ENCODE measurements at places on chromosomes 7 and 10. TPM values are rescaled to one million over a fixed set of nuclear protein-coding genes. Genes with fewer than 3 reads are reported as not detected.
A peak's percentile ranks its signal among the peaks of the same experiment; 100 is the strongest.

AGAP5 gene
- total RNA-seq, result 10.3 TPM

DNA sequence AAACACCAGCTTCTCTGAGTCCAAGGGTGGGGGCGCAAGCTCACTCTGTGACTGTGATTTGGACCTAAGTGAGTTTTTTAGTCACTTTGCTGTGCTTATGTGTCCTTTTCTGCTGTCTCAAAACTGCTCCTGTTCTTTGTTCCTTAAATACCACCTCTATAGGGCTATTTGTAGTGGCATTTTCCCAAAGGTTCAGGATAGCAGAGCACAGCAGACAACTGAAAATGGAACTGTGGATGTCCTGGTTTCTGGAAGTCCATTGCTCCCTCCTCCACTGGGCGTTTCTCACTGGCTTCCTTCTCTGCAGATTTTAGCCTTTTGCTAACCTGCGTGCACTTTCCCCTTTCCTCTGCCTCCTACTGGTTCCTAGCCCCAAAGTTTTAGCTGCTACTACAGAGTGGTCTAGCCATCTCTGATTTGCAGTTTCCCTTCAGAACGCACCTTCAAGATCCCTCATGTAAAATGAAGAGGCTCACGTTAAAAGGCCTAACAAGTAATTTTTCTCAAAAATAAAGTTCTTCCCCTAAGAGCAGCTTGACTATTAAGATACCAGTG is 25.6 kb downstream of the BLVRA start:
- peaks cover 6% of the 10 kb centered on the region for H3K4me1 ChIP-seq
- no peak overlapping the region for H3K27ac ChIP-seq
- no peaks in the 10 kb centered on the region for H3K27me3 ChIP-seq
- DNase-seq, result no peak
- peaks cover 9% of the 10 kb centered on the region for H3K36me3 ChIP-seq
- H3K4me3 ChIP-seq, result no peak overlapping the region

DNA sequence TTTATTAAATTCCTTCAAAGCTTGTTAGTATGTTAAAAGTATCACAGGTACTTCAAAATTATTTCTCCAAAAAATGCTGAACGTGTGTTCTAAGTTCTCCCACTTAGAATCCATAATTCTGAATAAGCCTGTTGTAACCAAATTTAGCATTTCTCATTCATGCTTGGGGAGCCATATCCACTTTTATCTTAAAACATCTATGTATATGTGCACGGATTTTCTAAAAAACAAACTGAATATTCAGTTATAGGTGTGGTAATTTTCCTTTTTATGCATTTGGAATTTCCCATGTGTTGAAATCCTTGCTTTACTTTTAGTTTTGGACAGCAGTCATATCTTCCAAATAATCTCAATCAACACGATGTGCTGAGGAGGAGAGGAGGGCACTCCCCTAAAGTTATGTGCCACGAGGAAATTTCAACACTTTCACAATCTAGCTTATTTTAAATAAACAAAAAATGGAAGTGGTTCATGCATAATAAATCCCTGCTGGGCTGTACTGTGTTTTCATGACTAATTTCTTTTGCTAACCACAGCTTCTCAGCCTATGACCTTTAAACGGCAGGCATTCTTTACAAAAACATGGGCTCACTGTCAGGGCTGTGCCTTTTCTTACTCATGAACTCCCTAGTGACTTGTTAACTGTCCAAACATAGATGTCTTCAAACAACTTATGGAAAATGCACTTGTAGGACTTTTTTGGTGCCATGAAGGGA is 380.3 kb upstream of the SEMA3C start:
- no peak overlapping the region for H3K27ac ChIP-seq
- H3K36me3 ChIP-seq, result no peaks in the 10 kb centered on the region
- no peak overlapping the region for H3K4me3 ChIP-seq
- DNase-seq, result no peak
- peaks cover 16% of the 10 kb centered on the region for H3K4me1 ChIP-seq

DNA sequence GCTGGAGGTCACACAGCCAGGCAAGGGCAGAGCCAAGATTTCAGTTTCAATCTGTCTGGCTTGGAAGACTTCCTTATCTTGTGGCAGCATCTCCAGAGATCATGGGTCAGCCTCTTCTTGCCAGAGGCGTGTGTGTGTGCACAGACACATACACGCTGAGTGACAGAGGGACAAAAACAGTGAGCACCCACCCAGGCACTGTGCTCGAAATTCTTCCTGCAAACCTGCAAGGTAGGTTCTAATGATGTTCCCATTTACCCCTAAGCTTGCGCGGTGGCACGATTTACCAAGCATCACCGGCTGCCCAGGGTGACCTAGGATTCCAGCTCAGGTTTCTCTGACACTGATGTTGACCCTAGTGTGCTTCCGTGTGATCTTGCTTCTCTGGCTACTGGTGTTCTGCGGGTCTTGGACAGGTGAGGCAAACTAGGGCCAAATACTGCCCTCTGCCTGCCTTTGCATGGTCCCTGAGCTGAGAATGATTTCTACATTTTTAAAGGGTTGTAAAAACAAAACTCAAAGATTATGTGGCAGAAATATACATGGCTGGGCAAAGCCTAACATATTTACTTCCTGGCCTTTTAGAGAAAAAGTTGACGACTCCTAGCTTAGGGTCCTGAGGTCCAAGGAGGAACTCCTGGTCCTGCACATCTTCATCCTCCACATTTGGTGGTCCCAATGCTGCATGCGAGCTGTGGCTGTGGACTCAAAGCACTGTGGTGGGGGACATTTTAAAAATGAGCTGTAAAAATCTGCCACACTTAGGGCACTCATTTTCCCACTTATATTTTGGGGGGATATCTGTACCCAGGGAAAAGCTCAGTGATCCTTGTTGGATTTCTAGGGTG is 268.5 kb downstream of the RPS24 start:
- peak overlapping the region; percentile 84 for H3K27ac ChIP-seq
- H3K4me1 ChIP-seq, result peaks cover 20% of the 10 kb centered on the region
- H3K27me3 ChIP-seq, result no peaks in the 10 kb centered on the region
- peak overlapping the region; percentile 90 for H3K4me3 ChIP-seq

DNA sequence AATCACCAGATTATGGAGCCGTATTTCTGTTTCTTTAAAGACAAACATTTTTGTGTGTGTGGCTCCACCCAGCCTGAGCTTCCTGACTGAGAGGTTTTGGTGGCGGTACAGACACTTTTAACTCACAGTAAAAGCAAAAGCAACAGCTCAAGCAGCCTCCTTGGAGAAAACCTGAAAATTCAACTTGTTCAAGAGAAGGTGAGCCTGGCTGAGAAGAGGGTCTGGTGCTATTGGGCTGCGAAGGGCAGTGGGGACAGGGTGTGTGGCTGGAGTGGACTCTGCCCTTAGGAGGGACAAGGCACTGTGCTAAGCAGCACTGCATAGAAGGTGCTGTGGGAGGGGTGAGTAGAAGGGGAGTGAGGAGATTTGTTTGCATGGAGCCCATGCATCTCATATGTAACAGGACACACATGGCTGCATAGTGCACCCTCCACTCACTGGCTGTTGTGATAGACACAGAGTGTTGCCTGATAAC is at the start of gene GIMAP7:
Gene GIMAP7, plus strand, starts transcription at position 125 of the 475 bp plus-strand sequence. CDS start 5,103 bp downstream, outside the sequence.
- H3K27ac ChIP-seq, result no peak within 1 kb of the TSS
- no peak within 1 kb of the TSS for H3K4me3 ChIP-seq
- no peaks in the 10 kb centered on the region for H3K36me3 ChIP-seq
- DNase-seq, result no peak
- no peaks in the 10 kb centered on the region for H3K4me1 ChIP-seq

OR6B1 gene
- total RNA-seq, result not detected

DNA sequence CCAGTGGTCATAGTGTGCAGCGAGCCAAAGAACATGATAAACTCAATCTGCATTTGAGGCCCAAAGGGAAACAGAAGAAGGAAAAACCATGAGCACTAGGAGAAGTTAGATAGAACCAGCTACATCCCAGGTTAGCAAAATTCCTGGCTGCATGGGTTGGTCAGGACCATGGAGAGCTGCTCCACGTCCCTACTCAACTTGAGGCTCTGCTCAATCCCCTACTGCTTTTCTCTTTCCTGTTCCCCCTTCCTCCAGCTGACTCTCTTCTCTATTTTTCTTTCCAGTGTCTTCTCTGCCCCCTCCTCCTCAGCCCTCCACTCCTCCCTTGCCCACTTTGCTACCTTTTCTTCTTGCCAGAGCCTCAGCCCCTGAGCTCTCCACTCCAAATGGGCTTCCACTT is 21.9 kb upstream of the VSIR start:
- no peak overlapping the region for H3K27ac ChIP-seq
- H3K4me1 ChIP-seq, result no peaks in the 10 kb centered on the region
- peaks cover 9% of the 10 kb centered on the region for H3K27me3 ChIP-seq
- no peaks in the 10 kb centered on the region for H3K36me3 ChIP-seq

GRCh38 chr7:12570168-12570533 is 369 bp upstream of the SCIN start:
- H3K27me3 ChIP-seq, result peaks cover 55% of the 10 kb centered on the region
- no peak for DNase-seq
- H3K4me1 ChIP-seq, result peaks cover 7% of the 10 kb centered on the region
- peak overlapping the region; percentile 91 for H3K4me3 ChIP-seq

- H3K4me3 ChIP-seq, result peak overlapping the region; percentile 80
- H3K27ac ChIP-seq, result no peak overlapping the region
- no peaks in the 10 kb centered on the region for H3K36me3 ChIP-seq
Observed at GRCh38 chr10:133087045-133087678, 562 bp upstream of the ADGRA1 start.

GRCh38 chr10:119831656-119832055 is 41.0 kb downstream of the MCMBP start:
- DNase-seq, result no peak
- peaks cover 38% of the 10 kb centered on the region for H3K36me3 ChIP-seq
- no peak overlapping the region for H3K27ac ChIP-seq

GRCh38 chr10:101032637-101033224 is 1.7 kb downstream of the SFXN3 start:
- peaks cover 42% of the 10 kb centered on the region for H3K27me3 ChIP-seq
- peak overlapping the region; percentile 92 for H3K27ac ChIP-seq
- H3K4me3 ChIP-seq, result peak overlapping the region; percentile 83
- no peaks in the 10 kb centered on the region for H3K36me3 ChIP-seq
- H3K4me1 ChIP-seq, result peaks cover 19% of the 10 kb centered on the region

DNA sequence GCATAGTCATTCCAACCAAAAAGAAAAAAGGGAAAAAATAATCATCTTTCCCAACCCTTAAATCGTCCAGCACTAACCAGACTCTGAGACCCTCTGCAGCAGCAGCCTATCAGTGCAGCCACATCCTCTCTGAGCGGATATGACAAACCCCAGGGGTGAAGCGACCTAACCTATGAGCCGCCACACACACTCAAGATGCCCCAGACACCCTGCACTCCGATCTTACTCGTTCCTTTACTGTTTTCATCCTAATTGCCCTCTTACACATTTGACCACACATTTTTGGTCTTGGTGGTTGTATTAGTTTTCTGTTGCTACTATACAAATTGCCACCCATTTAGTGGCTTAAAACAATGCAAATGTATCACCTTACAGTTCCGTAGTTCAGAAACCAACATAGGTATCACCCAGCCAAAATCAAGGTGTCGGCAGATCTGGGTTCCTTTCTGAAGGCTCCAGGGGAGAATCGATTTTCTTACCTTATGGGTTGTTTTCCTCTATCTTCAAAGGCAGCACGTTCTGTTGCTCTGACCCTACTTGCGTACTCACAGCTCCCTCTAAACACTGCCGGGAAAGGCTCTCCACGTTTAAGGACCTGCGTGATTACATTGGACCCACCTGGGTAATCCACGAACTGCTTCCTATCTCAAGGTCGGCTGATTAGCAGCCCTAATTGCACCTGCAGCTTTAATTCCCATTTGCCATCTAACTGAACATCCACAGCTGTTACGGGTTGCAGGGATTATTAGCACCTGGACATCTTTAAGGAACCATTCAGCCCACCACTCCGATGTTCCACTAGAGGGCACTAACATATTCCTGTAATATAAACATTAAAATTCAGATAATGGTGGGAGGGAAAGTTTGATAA is 37.3 kb upstream of the PRSS1 start:
- no peaks in the 10 kb centered on the region for H3K4me1 ChIP-seq
- no peak overlapping the region for H3K4me3 ChIP-seq
- no peak overlapping the region for H3K27ac ChIP-seq

DNA sequence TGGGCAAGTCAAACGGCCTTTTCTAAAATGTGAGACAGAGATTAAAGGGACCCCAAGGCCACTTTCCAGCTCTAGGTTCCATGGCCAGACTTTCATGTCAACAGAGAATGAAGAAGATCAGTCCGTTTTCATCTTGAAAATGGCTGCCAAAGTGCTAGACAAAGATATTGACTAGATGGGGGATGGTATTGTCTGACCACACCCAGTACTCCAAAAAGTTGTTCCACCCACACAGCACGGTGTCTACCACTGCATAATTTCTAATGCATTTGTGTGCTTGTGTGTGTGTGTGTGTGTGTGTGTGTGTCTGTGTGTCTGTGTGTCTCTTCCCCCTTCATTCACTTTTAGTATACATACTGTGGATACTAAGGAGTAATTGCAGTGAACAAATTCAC is 1.3 kb downstream of the COL1A2 start:
- H3K27ac ChIP-seq, result peak overlapping the region; percentile 80
- H3K27me3 ChIP-seq, result peaks cover 18% of the 10 kb centered on the region
- peaks cover 27% of the 10 kb centered on the region for H3K4me1 ChIP-seq
- no peak for DNase-seq

- no peak overlapping the region for H3K27ac ChIP-seq
- DNase-seq, result no peak
- no peak overlapping the region for H3K4me3 ChIP-seq
- H3K4me1 ChIP-seq, result no peaks in the 10 kb centered on the region
Observed at GRCh38 chr7:15214976-15215375, 312.4 kb upstream of the DGKB start.

DNA sequence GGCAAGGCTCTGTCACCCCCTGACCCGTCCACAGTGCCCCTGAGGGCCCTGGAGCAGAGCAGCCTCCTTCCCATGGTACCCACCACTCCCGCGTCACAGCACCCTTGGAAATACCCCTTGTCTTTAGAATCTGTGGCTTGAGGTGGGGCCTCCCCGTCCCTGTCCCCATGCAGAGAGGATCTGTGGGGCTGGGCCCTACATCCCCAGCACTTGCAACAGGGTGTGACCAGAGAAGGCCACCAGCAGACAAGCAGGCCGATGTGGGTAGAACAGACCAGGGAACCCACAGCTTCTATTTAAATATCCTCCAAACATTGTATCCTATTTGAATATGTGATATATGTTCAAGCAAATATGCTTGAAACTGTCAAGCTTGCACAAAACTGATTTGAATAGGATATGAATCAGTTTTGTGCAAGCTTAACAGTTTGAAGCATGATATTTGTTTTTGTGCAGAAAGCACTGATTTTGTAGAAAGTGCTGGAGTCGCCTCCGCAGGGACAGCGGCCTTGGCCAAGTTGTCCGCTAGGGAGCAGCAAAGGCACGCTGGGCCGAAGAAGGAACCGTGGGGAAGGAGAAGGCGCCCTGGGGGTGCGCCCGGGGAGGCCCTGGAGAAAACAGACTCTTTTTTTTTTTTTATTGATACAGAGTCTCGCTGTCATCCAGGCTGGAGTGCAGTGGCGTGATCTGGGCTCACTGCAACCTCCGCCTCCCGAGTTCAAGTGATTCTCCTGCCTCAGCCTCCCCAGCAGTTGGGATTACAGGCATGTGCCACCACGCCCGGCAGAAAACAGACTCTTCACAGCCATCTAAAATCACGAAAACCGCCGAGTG is 2.2 kb downstream of the CFAP46 start:
- H3K27ac ChIP-seq, result no peak overlapping the region
- no peak for DNase-seq
- peak overlapping the region; percentile 78 for H3K4me3 ChIP-seq
- H3K36me3 ChIP-seq, result no peaks in the 10 kb centered on the region
- H3K27me3 ChIP-seq, result peaks cover 9% of the 10 kb centered on the region

- H3K4me1 ChIP-seq, result peaks cover 32% of the 10 kb centered on the region
- H3K27me3 ChIP-seq, result no peaks in the 10 kb centered on the region
- DNase-seq, result no peak
- no peak overlapping the region for H3K4me3 ChIP-seq
Observed at GRCh38 chr10:126977216-126977615, 72.0 kb downstream of the DOCK1 start.

CRYGN gene
- 1.3 TPM for total RNA-seq

IFIT1B gene
- not detected for total RNA-seq
